ENCODE measurements at places on chromosomes 3 and 15.

DNA sequence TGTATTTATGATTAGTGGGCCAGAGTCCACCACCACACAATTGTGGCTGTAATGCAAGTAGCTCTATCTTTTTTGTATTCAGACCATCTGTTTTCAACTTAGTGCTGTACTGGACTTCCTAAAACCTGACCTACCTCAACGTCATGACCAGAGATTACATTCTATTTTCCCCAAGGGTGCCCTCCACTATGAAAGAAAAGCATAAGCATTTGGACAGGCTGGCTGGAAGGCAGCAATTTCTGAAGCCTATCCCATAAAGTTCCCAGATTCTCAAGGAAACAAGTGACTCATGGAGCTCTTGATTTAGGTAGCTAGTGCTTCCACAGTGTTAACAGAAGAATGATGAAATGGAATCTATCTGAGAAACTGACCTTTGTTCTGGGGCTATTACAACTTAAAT is 75.8 kb downstream of the COL8A1 start:
- DNase-seq: no peak

DNA sequence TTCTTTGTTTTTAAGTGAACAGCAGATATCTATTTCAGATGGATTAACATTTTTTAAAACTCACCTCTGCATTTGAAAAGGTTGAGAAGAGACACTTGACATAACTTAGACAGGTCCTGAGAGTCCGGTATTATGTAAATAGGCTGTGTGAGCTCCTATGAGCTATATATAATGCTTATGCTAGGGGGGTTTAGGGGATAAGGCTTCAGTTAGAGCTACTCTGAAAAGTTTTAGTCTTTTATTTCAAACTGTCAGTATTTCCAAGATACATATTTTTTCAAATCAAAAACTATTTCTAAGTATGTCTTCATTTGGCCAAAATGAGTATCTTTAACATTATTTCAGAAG is 16.9 kb downstream of the SHC4 start:
- no peak for DNase-seq

DNA sequence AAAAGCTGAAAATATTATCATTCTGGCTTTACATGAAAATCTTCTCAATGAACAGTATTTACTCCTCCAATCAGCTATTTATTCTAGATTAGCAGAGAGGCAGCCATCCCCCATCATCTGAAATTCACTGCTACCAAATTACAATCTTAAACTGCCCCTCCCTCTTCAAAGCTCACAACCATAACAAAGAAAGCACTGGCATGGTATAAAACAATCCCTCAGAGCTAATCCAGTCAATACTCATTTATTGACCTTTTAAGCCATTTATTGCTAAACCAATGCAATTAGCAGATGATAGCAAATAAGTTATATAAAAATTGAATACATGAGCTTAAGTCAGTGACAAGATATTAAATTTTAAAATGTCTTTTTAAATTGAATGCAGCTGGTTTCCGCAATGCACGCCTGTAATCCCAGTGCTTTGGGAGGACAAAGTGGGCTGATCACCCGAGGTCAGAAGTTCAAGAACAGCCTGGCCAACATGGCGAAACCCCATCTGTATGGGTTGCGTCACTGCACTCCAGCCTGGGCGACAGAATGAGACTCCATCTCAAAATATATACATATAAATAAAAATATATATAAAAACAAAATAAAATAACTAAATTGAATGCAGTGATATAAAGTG is 12.1 kb downstream of the SLC4A7 start:
- DNase-seq: no peak

GRCh38 chr3:159635047-159635641 is 353.5 kb upstream of the IL12A start:
- DNase-seq: no peak

- no peak for DNase-seq
Measured at GRCh38 chr15:40409366-40409765, 3.8 kb downstream of the IVD start.

DNA sequence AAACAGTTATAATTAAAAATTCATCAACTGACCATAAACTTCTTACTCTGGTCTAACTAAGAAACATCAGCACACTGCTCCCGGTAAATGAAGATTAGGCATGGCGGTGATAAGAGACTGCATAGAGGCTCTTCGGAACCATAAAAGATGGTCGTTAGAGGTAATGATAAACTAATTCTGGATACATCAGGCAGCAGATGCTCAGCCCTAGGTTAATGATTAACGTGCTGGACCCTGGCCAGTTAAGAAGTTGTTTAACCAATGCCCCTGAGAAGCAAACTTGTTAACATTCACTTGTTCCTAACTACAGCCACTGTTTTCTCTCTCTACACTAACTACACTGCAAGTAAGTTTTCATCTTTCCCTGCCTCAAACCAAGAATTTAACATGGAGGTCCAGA is 111.5 kb downstream of the PDZRN3 start:
- DNase-seq: no peak

Data from cortex of kidney (tissue), 1 donor.